DND-41 (cell line): ENCODE measurements at places on chromosomes 6 and 20.

DNA sequence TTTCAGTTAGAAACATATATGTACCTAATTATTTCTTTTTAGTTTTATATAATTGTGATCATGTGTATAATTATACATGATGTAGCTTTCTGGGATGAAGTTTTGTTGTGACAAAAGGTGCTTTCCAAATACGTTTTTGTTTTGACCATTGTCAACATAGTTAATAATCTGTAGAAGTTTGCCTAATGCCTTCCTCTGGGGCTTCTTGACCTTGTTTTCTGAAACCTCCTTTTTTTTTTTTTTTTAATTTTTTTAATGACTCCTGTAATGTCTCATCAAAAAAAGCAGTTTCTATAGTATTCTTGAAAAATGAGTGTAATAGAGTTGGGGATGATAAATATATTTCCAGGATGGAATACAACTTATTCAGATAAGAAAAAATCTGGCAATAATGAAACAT lies 434.7 kb upstream of the SOX4 start:
- DNase-seq, result no peak

DNA sequence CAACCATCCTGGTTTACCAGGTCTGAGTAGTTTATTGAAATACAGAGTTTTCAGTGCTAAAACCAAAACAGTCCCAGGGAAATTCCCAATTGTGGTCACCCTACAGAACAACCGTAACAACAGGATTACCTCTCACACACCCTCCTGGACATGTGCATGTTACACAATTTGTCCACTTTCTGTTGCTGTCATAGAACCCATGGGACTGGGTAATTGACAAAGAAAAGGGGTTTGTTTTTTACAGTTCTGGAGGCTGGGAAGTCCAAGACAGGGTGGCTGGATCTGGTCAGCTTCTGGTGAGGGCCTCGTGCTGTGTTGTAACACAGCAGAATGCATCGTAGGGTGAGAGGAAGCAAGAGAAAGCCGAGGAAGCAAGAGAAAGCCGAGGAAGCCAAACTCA lies 9.1 kb upstream of the ADA start:
- DNase-seq, result no peak

- no peak for DNase-seq
These were observed 47.2 kb upstream of the NCOA3 start for GRCh38 chr20:47454298-47455132.

GRCh38 chr6:111769365-111770152 lies 103.7 kb downstream of the FYN start:
- no peak for DNase-seq

GRCh38 chr6:30603961-30604360 lies 13.1 kb downstream of the PPP1R10 start:
- DNase-seq, result no peak

DNA sequence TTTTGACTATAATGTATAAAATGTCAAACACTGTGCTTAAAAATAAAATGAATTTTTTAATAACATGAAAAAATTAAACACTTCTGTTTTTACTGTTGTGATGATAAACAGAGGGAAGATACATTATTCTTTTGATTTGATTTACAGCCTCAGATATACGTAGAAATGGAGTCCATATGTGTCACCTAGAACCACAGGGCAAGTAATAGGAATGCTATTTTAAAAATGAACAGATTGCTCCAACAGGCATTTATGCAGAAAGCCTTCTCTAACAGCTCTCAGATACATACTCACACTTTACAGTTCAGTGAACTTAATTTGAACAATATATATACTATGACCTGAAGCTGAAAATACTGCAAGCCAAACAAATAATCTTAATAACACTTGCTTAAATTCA lies 1551.0 kb downstream of the GRIK2 start:
- no peak for DNase-seq

- DNase-seq, result no peak
These were observed 11.7 kb downstream of the MYLIP start for GRCh38 chr6:16140607-16141006.

- no peak for DNase-seq
These were observed 71.5 kb upstream of the RALY start for GRCh38 chr20:33922224-33922623.

GRCh38 chr20:34515484-34516246 lies 557 bp upstream of the DYNLRB1 start:
- DNase-seq, result peak; percentile 58

GRCh38 chr20:58778760-58779159 lies 71.9 kb downstream of the GNAS-AS1 start:
- DNase-seq, result no peak

- DNase-seq, result no peak
These were observed 86.5 kb downstream of the TRMT11 start for GRCh38 chr6:126072834-126073233.

DNA sequence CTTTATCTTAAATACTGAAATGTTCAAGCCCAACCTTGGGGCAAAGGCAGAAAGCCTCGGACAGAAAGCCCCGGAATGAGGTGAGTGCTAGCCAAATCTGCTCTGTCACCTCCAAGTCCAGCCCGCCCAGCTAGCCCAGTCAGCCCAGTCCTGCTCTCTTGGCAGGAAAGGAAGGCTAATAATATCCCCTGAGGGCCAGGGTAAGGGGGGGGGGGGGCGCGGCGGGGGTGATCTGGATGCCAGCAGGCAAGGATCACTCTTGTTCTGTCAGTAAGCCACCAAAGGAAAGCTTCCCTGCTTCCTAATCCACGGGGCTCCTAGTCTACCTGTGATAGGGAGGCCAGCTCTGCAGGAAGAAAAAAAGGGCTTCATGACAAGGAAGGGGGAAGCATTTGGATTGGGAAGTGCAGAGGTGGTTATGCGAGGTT lies 1.1 kb downstream of the NDRG3 start:
- DNase-seq, result no peak

DNA sequence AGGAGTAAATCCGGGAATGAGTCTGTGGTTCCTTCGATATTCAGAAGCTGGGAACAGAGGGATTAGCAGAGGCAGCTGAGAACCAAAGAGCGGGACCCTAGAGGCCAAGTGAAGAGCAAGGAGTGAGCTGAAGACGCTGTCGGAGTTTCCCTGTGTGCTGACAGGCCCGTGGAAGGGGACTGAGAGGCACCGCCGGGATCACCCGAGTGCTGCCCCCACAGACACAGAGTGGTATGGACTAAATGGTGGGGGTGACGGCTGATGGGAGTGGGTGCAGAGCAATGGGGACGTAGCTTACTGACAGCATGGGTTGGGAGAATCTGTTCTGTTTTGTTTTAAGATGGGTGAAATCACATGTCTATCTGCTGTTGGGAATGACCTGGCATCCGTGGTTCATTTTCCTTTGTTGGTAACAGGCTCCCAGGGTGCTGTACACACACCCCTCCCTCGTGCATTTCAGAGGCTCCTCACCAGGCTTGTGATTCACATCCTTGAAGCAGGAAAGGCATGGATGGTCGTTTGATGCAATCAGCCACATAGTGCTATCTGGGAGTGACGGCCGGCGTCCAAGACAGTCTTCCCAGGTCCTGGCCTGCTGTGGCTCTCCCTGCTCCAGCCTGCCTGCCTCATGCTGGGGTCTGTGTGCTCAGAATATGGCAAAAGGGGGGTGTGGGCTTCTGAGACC lies 97.4 kb downstream of the THBS2 start:
- DNase-seq, result no peak

- no peak for DNase-seq
These were observed 513.7 kb upstream of the SULF2 start for GRCh38 chr20:48298851-48299484.

- DNase-seq, result no peak
These were observed 244.5 kb upstream of the JARID2 start for GRCh38 chr6:15001326-15001910.

- DNase-seq, result no peak
These were observed 102.7 kb downstream of the SLC23A2 start for GRCh38 chr20:4898282-4899244.

DNA sequence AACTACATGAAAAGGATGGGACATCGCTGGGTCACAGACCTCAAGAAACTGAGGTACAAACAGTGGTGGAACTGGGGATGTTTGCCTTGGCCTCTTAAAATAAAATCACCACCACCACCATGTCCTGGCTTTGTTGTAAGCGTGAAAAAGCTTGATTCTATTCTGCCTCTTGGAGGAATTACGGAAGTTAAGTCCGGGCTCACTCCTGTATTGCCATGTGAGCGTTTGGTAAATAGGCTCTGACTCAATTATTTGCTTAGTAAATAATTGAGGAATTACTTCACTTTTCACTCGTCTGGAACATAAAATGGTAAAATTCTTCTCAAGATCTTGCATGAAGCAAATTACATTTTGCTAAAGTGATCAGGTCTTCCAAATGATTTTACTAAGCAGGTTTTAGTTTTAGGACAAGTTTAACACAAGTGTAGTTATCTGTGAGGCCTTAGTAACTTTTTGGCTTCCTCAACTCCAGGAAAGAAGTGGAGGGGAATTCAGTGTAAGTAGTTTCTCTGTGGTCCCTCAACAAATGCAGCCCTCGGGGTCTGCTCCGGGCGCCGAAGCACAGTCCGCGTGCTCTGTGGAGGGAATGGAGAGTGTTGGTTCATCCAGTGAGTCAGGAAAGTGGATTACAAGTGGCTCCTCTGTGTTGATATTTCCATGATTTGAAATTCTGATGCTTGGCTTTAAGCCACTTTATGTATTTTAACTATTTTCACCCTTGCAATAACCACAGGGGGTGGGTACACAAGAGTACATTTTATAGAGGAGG lies 23.8 kb downstream of the IYD start:
- DNase-seq, result no peak

DNA sequence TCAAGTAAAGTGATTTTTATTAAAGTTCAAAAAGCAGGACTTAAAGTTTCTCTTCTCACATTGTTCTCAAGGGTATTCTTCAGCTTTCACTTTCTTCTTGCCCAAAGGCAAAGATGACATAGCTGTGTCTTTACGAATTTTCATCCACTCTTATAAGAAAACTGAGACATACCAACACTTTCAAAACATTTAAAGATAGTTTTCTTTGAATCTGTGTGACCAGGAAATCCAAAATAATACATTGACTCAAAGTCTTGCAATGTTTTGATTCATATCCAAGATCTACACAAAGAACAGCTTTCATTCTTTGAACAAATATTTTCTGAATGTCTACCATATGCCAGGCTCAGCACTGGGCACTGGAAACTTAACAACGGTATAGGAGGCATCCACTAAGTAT lies 117.9 kb downstream of the SIM1 start:
- DNase-seq, result no peak

- DNase-seq, result no peak
These were observed 446.7 kb downstream of the BCKDHB start for GRCh38 chr6:80553071-80553740.

DNA sequence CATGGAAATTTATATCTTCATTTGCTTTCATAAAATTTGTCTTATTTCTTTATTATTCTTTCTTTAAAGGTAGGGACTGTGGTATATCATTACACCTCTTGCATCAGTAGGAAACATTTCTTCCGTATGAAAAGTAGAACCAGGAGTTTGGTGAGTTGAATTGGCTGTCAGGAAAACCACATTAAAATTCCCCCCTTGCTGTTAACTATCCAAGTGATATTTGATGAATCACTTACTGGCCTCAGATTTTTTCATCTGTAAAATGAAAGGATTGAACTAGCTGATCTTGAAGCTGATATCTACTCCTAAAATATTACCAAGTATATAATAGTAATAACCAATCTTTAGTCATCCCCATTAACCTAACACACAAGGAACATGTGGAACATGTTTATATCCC lies 460.9 kb downstream of the GJA1 start:
- DNase-seq, result no peak

GRCh38 chr20:14582855-14583254 lies 245.4 kb upstream of the FLRT3 start:
- DNase-seq, result peak; percentile 15

- no peak for DNase-seq
These were observed 117.6 kb downstream of the DST start for GRCh38 chr6:56524891-56525703.

DNA sequence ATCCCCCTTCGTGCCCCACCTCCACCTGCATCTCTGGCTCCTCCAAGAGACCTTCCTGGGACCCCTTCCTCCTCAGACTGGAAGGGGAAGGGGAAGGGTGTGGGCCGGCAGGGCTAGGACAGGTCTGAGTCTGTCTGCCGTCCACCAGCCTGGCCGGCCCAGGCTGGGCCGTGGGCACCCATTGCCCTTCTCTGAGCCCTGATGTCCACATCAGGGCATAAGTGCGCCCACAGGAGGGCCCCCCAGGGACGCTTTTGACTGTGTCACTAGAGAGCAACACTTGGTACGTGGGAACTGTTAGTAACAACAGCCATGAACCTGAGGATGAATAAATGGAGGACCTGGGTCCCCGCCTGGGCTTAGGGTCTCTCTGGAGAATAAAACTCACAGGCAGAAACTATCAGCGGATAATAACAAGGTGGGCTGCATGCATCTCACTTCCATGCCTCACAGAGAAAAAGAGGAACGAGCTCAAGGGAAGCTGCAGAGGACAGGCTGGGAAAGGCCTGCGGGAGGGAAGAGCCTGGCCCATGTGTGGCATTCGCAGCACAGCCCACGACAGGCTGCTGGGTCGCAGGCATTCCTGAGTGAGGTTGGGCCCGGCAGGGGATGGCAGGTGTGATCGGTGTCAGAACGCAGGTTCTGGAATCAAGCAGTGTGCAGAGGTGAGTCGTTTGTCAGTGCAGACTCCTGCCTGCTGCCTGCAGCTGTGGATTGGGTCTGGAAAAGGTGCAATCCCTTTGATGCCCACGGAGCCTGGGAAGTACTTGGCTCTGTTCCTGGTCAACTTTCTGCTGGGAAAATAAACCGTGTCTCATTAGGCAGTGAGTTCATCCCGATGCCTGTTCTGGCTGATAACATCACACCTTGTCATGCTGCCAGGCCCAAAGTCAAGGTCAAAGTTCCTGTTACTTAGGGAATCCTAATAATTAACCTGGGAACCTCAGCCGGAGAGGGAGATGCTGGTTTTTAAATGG lies 60.9 kb downstream of the BCAS4 start:
- no peak for DNase-seq

DNA sequence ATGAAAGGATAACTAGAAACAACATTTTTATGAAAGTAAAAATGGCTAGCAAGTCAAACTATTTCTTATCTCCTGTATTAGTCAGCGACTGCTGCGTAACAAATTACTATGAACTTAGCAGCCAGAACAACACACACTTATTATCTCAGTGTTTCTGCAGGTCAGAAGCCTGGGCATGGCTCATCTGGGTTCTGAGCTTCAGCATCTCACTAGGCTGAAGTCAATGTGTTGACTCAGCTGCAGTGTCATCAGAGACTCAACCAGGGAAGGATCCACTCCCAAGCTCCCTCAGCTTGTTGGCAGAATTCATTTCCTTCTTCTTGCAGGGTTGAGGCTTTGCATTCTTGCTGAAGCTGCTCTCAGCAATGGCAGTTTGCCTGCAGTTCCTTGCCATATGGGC lies 33.2 kb upstream of the IGF2R start:
- DNase-seq, result no peak

- no peak for DNase-seq
These were observed 110.7 kb downstream of the UTRN start for GRCh38 chr6:144395826-144396225.

- DNase-seq, result no peak
These were observed 287.0 kb upstream of the SUPT3H start for GRCh38 chr6:45664707-45665106.

DNA sequence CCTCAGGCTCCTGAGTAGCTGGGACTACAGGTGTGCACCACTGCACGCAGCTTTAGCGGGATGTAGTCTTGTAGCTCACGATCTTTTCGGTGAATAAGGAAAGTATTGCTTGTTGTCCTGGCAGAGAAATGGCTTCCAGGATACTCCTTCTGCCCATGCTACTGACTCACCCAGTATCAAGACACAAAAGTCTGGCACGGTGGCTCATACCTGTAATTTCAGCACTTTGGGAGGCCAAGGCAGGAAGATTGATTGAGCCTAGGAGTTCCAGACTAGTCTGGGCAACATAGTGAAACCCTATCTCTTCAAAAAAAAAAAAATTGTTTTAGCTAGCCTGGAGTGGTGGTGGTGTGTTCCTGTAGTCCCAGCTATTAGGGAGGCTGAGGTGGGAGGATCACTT lies 40.9 kb upstream of the B4GALT5 start:
- no peak for DNase-seq
